Aorta (tissue), 5 donors: ENCODE measurements at places on chromosomes 12 and 14. TPM values are rescaled to one million over a fixed set of nuclear protein-coding genes. Genes with fewer than 3 reads are reported as not detected.

Gene HSP90B1
- total RNA-seq: 818 TPM

Gene COX8C
- total RNA-seq: not detected

DNA sequence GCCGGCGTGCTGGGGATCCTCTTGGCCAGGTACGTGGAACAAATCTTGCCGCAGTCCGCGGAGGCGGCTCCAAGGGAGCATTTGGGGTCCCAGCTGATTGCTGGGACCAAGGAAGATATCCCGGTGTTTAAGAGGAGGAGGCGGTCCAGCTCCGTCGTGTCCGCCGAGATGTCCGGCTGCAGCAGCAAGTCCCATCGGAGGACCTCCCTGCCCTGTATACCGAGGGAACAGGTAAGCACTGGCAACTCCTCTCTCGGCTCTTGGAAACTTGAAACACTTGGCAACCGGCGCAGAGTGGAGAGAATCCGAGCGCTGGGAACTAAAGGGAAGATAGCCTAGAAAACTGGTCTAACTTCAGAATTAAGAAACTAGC is 1.7 kb downstream of the PDE3A start:
- no peak for DNase-seq

DNA sequence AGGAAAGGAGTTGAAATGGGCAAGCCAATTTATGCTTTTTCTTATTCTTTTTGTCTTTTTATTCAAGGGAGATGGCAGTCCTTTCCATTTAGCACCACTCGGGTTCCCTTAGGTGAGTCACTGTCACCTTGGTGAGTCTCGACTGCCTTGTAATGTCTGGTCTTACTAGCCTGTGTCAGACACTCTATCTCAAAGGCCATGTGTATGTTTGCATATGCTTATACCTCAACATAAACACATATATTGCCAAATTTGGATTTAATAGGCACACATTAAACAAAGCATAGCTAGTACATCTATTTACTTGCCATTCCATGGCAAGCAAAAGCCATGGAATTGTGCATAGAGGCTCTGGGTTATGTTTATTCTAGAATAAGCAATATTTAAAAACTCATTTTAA is 624.9 kb upstream of the FOXG1 start:
- DNase-seq: no peak

Gene STX2
- 30.4 TPM for total RNA-seq
